CD4-positive, alpha-beta T cell treated with Interleukin-2 at 100 ng/mL for 4 hours (primary cell): ENCODE measurements at places on chromosomes 13 and 19.

- DNase-seq: no peak
Measured at GRCh38 chr19:51681286-51681941, 11.7 kb upstream of the SPACA6 start.

- no peak for DNase-seq
Measured at GRCh38 chr13:30872276-30872594, 33.8 kb upstream of the MEDAG start.

DNA sequence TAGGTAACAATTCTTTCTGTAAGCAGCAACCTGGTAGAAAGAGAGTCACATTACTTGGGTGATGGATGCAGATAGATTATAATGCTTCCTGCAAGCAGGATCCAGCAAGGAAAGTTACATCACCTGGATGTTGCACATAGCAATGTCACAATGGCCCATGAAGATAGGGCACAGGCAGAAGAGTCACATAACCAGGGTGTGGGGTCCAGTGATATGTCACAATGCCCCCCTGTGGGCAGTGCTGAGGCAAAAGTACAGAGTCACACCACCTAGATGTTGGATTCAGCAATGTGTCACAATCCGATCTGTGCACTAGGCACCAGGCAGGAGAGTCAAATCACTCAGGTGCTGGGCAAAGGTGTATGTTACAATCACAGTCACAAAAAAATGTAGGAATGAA is 4.0 kb upstream of the ZNF43 start:
- DNase-seq: no peak

- DNase-seq: no peak
Measured at GRCh38 chr19:18651733-18652132, 14.9 kb downstream of the KLHL26 start.

GRCh38 chr13:83940742-83941141 is 58.5 kb upstream of the SLITRK1 start:
- no peak for DNase-seq

DNA sequence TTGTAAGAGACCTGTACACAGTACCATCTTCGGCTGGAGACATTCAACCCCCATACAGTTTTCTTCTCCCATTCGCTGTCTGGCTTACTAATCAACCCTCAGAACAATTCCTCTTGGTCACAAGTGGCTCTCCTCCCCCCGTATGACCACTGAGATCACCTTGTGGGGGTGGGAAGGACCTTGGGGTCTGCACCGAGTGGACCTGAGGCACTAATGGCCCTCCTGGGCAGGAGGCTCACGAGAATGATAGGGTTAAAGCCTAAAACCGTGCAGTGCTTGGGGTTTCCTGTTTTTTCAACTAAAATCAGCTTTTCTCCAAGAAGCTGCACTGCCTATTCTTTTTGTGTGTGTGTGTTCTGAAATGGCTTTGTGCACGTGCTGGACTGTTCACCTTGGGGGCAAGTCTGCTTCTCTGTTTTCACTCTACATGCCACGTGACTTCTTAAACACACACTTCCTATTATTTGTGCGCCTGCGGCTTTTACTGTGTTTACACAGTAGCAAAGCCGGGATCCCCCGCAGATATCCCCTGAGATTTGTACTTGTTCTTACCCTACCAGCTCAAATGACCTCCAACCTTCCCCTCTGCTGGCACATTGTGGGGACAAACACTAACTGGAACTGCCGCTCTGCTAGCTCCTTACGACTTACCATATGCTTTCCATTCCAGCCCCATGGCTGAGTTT is 12.3 kb downstream of the RBM26 start:
- peak; percentile 48 for DNase-seq

DNA sequence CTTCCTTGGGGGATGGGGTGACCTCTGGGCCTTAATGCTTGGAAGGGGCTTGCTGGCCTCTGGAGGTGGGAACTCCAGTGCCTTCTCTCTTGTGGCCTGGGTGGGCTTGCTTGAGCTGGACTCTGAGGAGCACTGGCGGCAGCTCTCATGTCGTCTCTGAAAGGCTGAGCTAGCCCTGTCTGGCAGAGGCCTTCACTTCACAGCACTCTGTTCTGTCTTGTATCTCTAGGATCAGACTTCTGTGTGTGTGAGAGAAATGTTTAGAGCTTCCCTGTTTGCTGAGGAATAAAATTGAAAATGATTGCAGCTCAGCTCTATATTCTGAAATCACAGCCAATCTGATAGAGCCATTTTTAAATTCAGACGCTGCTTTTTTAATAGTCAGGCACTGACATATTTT is 185.3 kb downstream of the KCNRG start:
- DNase-seq: no peak

DNA sequence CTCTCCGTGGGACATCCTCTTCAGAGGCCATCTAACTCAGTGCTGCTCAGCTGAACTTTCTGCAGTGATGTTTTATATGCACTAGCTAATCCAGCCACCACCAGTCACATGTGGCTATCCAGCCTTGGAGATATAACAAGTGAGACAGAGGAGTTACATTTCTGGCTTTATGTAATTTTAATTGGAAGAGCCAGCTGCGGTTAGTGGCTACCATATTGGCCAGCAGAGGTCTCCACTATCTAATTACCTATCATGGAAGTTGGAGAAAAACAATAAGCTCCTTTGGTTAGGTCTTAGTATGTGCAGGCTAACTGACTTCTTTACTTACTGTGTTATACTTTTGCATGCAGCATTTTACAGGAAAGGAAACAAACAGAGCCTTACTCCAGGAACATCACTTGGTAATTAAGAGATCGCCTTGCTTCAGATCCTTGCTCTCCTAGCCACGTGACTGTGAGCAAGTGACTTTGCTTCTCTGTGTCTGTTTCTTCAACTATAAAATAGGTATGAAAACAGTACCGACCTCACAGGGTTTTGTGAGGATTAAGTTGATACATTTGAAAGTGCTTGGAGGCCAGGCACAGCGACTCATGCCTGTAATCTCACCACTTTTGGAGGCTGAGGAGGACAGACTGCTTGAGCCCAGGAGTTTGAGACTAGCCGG is 1.6 kb upstream of the KLK10 start:
- DNase-seq: peak; percentile 25

GRCh38 chr19:41774515-41774980 is 19.2 kb downstream of the CEACAM6 start:
- peak; percentile 71 for DNase-seq
